Adrenal gland (tissue), 19 donors: ENCODE measurements at places on chromosomes 4 and X.

- DNase-seq = no peak
These were observed 1761.0 kb downstream of the STIM2 start for GRCh38 chr4:28621591-28621990.

- no peak for DNase-seq
These were observed 48.3 kb downstream of the MEPE start for GRCh38 chr4:87881115-87881514.

DNA sequence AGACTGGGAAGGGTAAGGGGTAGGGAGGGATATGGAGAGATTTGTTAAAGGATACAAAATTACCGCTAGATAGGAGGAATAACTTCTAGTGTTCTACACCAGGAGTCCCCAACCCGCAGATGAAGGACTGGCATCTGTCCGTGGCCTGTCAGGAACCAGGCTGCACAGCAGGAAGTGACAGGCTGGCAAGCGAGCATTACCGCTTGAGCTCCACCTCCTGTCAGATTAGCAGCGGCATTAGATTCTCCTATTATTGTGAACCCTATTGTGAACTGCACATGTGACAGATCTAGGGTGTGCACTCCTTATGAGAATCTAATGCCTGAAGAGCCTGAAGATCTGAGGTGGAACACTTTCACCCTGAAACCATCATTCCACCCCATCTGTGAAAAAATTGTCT is 27.9 kb upstream of the BBS7 start:
- no peak for DNase-seq

GRCh38 chr4:2725380-2725779 is 30.8 kb downstream of the TNIP2 start:
- no peak for DNase-seq

DNA sequence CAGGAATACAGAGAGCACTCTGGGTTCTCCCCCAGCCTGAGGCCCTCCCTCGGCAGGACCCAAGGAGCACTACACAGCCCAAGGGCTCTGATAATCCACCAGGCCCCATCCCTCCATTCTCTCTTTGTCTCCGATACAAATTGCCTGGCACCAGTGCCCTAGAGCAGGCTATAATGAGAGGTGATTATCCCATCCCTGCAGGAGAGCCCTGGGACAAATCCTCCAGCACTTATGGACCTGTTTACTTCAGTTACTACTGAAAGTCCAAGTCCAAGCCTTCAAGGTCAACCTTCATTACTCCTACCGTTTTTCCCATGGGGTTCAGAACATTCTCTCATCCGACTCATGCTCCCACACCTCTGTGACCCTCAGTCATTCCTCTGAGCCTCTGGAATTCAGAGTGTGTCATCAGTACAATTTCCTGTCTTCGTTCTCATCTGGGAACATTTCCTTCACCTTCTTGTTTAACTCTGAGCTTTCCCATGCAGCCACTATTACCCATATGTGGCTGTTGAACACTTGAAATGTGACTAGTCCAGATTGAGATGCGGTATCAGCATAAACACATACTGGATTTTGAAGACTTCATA is 299.0 kb downstream of the RAPGEF2 start:
- no peak for DNase-seq

DNA sequence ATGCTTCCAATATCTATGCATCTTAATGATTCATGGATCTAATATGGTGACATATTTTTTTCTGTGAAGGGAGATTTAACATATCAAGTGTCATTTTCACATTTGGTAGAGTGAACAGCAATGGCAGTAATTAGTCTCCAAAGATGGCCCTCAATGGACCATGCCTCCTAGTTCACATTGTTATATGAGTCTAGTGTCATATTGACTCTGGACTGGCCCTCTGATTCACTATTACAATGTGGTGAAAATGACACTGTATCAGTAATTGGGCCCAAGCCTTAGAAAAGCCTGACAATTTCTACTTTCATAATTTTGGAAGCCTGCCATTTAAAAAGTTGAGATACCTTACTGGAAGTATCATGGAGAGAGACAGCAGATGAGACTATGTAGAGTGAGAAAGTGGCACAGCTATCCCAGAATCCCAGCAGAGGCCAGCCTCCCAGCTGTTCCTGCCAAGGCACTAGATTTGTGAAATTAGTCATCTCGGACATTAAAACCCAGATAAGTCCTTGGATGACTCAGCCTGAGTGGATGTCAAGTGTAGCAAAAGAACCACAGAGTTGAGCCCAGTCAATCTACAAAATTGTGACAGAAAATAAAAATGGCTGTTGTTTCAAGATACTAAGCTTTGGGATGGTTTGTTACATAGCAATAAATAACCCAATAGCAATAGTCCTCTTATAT is 68.4 kb downstream of the ARHGEF38 start:
- peak; percentile 29 for DNase-seq

DNA sequence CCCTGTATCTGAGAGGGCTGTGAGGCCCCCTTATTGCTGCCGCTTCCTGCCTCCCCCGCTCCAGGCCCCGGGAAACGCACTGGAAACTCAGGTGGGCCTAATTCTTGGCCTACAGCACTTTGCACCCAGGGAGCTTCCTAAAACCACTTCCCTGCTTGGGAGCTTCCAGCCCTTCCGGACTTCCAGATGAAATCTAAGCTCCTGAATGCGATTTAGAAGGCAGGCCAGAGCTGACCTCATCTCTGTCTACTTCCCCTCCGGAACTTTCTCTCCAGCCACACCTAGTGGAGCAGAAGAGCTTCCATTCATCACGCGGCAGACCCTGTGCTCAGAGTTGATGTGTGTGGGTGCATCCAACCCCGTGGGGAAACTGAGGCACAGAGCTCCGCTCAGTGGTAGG is 84.2 kb downstream of the SORCS2 start:
- DNase-seq = no peak

- peak; percentile 72 for DNase-seq
These were observed 18.3 kb downstream of the PCGF3 start for GRCh38 chr4:723751-724530.

GRCh38 chr4:124873361-124874171 is 161.0 kb upstream of the ANKRD50 start:
- DNase-seq = no peak

GRCh38 chr4:144090744-144091143 is 49.8 kb downstream of the GYPA start:
- no peak for DNase-seq
